HCT116 (cell line): ENCODE measurements at places on chromosomes 7 and 10.

GRCh38 chr7:146720195-146720594 is 603.6 kb downstream of the CNTNAP2 start:
- no peak for DNase-seq

- DNase-seq = no peak
Measured at GRCh38 chr10:93954299-93954698, 39.4 kb upstream of the PLCE1 start.

- DNase-seq = no peak
Measured at GRCh38 chr7:113113912-113114311, 4.4 kb downstream of the SMIM30 start.

- no peak for DNase-seq
Measured at GRCh38 chr7:12210179-12211053, 678 bp upstream of the TMEM106B start.

DNA sequence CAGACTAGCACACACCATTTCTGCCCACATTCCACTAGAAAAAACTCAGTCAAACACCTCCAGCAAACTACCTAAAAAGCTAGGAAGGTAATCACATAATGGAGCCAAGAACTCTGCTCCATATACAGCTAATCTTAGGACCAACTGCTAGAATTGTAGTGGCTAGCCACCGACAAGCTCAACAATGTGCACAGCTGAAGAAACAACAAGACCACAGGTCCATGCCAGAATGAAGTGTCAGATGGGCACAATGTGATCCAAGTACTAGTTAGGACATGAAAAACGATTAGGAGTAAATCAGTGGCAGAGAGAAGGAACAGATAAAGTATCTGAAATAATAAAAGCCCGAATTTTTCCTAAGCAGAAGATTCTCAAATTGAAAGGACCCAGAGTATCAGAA is 38.6 kb downstream of the TMEM106B start:
- no peak for DNase-seq

GRCh38 chr10:100516847-100517246 is 2.8 kb downstream of the SEC31B start:
- no peak for DNase-seq

GRCh38 chr7:155638366-155638765 is 6.1 kb upstream of the RBM33 start:
- DNase-seq = no peak

DNA sequence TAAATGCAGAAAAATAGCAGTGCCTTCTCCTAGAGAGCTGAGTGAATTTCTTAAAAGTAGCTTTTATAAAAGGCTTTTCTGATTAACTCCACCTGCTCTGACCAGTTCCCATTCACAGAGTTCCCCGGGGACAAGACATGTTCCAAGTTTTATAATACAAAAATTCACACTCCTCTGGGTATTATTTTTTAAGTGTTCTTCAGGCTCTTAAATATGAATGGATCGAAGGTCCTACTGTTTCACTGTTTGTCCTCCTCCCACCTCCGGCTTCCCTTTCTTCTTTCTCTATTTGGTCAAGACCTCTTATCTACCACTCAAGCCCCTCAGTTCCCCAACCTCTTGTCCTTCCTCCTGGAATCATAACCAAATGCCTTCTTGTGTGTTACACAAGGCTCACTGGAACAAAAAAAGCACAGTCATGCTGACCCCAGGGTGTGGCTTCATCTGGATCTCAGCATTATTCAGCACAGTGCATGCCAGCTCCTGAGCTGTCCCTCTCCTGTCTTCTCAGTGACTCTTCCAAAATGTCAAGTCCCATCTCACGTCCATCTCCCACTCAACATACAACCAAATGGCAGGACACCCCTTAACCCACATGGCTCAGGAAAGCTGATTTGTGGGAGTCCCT is 222.4 kb downstream of the SORCS1 start:
- DNase-seq = no peak

DNA sequence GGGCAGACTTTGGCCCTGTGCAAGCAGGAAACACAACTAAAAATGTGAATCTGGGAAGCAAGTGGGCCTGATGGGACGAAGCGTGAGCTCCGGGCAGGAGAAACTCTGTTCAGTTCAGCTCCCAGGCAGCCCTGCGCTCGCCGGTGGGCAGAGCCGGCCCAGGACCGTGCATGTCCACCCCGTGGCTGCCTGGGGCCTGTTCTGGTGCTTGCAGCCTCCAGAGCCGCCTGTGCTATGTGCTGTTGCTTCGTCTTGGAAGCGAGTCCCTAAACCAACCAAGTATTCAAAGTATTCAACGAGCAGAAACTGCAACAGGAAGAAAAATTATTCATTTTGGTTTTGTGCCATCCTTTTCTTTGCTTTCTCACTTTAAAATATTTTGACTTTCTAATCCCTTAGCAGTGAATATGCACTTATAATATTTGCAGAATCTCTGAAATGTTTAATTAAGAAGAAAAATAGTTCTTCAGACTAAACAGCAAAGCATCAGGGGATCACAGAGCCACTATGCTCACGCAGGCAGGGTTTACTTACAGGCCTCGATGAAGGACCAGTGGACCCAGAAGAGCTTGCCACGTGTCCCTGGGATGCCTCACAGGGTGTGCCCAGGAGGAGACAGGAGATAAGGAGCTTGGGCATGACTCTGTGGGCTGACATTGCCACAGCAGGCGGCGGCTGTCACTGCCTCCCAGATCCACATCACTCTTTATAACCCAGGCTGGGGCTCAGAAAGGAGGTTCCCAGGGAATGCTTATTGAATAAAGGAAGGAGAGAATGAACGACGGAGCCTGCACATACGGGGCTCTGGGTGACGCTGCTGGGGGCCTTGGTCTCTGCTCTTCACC is 45.6 kb downstream of the VIPR2 start:
- DNase-seq = no peak

- DNase-seq = no peak
Measured at GRCh38 chr7:92835851-92836488, 403 bp downstream of the CDK6 start.

GRCh38 chr10:54131833-54132232 is 669.2 kb downstream of the PCDH15 start:
- no peak for DNase-seq

- DNase-seq = peak; percentile 31
Measured at GRCh38 chr10:50367732-50368131, 116.4 kb upstream of the ASAH2 start.

- no peak for DNase-seq
Measured at GRCh38 chr10:78620985-78621799, 447.6 kb upstream of the ZMIZ1 start.

GRCh38 chr7:30091987-30092386 is 42.8 kb upstream of the MTURN start:
- DNase-seq = no peak

GRCh38 chr10:102148275-102148674 is 3.9 kb upstream of the NOLC1 start:
- DNase-seq = no peak

- DNase-seq = no peak
Measured at GRCh38 chr7:115476671-115477181, 553.8 kb downstream of the TFEC start.

- peak; percentile 35 for DNase-seq
Measured at GRCh38 chr10:102669206-102670064, 25.2 kb downstream of the TRIM8 start.

GRCh38 chr7:101901661-101902491 is 84.5 kb downstream of the CUX1 start:
- DNase-seq = no peak

DNA sequence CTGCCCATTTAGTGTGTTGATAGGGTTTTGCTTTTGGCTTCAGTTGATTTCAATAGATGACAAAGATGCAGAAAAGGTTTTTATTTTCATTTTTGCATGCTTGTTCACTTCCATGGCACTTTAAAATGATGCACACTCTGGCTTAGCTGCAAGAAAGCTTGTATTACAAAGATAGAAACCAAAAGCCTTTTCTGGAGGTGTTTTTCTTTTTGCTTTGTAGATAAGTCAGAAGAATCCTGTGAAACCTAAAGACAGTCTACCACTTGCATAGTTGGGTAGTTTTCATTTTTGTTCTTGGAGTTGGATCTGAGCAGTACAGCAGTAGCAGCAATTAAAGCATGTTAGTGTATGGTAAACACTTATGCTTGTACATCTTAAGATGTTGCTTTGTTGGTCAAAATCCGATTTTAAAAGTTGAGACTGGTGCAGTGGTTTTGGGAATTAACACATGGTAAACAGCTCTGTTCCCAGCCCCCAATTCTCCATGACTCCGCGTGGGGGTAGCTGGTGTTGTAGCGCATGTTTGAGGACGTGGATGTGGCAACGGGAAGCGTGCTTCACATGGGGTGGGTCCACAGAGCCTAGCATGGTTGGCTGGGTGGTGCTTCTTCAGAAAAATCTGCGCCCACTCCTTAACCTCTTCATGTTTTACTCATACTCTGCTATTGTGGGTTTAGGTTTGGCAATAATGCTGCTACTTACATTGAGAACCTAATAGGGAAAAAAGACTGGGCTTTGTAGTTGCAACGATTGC is 19.8 kb downstream of the CCNY start:
- no peak for DNase-seq

GRCh38 chr10:58976254-58976653 is 200.2 kb upstream of the PHYHIPL start:
- no peak for DNase-seq

DNA sequence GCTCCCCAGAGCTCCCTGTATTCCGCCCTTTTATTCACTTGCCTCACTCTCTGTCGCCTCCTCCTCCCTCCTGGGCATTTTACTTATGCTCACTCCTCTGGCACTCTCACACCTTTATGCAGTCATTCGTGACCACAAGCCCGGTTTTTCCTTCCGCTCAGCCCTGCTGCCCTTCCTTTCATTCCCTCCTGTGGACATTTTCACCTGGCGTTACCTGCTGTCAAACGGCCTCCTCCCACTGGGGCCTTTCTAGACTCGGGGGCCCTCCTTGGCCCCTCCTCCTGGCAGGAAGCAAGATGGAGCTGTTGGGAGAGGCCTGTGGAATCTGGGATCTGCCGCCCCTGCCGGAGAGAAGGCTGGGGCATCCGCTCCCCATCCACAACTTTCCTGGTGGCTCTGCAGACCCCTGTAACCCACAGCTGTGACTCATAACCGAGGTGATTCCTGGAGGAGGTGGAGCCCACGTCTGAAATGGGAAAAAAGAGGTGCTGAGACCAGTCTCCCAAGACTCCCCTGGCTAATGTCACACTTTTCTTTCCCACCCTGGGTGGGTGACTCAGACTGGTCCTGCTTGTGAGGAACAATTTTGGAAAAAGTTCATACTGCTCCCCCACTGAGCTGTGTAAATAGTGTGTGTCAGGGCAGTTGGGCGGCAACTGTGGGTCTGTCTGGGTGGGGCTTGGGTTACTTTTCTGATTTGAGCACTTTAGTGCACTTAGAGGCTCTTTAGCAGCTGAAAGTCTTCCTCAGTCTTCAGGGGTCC is 1.2 kb downstream of the VCL start:
- DNase-seq = peak; percentile 34

GRCh38 chr7:106768324-106768751 is 96.7 kb upstream of the PIK3CG start:
- no peak for DNase-seq

DNA sequence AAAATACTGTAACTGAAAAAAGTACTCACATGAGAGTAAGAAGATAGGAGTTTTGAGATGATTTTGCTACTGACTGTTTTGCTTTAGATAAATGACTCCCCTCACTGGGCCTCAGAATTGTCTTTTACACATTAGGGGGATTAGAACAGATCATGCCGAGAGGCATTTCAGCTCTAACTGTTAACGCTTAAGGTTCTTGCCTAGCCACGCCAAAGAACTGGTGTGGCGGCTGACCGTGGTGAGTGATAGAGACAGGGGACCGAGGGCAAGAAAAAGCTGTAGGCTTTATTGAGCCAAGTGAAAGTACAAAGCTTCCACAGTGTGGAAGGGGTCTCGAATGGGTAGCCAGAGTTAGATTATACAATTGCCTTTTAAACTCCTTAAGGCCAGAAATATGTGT is 368.5 kb upstream of the MYO3A start:
- DNase-seq = no peak

DNA sequence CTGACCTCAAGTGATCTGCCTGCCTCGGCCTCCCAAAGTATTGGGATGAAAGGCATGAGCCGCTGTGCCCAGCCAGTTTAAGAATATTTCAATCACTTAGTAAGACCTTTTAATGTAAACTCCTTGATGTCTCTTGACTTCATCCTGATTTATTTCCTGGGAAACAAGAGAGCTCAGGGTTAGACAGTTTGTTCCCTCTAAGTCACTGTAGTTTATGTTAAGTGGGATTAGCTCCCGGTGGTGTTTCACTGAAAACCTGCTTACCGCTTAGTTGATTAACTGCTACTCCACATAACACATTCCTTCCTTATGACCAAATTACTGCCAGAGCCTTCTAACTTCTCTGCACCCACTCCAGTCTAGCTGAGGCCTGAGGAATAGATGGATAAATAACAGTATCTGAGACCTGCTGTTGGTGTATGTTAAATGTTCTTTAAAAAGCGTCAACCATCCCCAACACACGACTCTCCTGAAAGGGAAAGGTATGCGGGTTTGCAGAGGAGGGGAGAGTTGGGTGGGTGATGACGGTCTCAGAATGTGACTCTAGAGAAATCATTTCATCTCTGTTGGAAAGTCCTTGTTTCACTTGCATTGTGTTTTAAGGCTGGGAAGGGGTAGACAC is 48.7 kb downstream of the CREB3L2 start:
- DNase-seq = no peak

GRCh38 chr10:75538144-75538543 is 106.7 kb downstream of the LRMDA start:
- DNase-seq = no peak

DNA sequence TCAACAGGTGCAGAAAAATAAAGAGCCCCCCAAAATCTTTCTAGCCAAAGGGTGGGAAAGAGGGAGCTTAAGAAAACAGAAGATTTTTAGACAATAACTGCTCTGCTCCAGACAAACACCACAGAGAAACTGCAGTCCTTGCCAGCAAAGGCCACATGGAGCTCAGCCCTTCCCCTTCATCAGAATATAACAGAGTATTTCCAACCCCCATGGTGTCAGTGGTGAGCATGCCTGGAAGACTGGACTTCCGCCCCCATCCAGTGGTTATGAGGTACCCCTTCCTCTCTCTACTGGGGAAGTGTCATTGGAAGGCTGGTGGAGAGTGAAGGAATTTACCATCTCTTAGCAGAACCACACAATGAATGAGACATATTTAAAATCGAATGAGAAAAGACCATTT is 1007.3 kb upstream of the CELF2 start:
- no peak for DNase-seq
